Right lung (tissue), 10 donors: ENCODE measurements at places on chromosomes 7 and 10.

GRCh38 chr7:113010377-113010776, 76.2 kb downstream of the GPR85 start:
- no peak for DNase-seq

- no peak for DNase-seq
Observed at GRCh38 chr7:113892818-113893217, 26.0 kb downstream of the PPP1R3A start.

DNA sequence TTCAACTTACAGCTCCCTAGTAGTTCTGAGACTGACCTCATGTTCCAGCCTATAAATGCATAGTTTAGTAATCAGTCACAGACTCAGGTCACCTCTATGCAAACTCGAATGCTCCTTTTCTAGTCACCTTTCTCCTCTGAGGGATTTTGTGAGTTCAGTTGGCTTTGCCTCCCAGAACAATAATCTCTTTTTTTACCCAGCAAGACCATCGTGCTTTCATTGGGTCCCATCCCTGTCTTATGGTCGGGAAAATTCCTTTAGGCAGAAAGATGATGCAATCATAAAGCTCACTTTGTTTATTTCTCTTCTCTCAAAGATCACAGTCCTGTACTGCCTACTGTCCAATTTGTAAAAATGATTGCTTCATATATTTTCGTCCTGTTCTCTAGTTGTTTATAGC, 38.4 kb downstream of the TWIST1 start:
- no peak for DNase-seq

- DNase-seq, result no peak
Observed at GRCh38 chr7:2608921-2609411, 22.8 kb upstream of the TTYH3 start.

- no peak for DNase-seq
Observed at GRCh38 chr7:159012353-159013069, 132.2 kb downstream of the VIPR2 start.

DNA sequence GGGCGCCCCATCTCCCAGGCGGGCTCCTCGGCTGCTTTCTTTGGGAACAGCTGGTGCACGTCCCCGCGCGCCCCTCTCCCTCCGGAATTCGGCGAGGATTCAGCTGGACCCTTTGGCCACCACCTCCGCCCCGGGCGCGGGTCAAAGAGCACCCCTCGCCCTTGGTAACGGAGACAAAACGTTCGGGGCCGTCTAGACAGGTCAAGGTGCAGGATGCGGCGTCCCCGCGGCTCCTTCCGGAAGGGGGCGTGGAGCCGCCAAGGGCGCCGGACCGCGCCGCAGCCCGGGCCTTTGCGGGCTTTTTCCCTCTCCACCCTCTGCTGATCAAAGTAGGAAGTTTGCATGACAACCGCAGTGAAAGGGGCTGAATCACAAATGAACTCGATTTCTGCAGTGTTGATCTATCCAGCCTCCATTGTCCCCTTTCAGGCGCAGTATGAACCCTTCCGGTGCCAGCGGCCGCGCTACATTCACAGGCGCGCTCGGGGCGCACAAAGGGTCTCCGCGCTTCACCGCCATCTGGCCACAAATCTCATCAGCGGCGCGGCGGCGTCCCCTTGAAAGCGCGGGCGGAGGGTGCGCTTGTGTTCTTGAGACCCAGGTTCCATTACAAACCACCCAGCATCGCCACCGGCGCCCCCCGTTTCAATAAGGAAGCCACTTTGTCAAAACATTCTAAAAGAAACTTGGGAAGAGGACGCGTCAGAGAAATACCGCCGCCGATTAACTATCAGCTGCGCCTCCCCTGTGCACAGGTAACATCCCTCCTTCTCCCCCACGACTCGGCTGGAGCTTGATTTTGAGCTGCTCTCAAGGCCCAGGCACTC, 36.4 kb downstream of the CNPY1 start:
- DNase-seq, result no peak

DNA sequence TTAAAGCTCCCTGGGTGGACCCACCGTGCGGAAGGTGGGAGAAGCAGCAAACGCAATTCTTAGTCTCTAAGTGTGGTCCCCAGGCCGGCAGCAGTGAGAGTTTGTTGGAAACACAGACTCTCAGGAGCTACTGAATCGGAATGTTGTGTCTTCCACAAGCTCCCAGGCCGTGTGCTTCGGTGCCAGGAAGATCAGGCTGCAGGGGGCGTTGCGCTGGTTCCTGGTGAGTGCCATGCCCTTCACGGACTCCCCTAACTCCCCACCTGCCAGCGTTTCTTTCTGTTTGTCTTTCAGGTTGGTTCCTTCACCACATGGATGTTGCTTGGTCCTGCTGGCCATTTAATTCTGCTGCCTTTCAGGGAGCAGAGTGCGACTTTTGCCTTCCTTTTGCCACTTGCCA, 91.2 kb upstream of the PITRM1 start:
- no peak for DNase-seq

DNA sequence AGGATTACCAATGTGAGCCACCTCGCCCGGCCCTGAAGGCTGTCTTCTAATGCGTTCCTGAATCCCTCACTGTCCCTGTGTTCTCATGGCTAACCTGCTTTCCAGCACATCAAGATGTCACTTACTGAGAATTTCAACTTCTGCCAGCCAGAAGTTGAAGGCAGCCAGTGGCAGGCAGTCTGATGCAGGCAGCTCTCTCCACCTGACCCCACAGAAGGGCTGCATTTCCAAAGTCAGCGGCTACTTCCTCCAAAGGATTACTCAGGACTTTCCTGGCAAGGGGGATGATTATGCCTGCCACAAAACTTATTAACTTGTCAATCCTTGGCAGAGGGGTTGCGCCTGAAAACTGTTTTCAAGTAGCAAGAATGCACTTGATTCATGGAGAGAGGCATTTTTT, 1219.4 kb downstream of the TYW1 start:
- DNase-seq, result no peak

- DNase-seq, result no peak
Observed at GRCh38 chr7:23895666-23896096, 185.7 kb downstream of the STK31 start.

- no peak for DNase-seq
Observed at GRCh38 chr7:126843336-126843735, 409.4 kb downstream of the GRM8 start.

- no peak for DNase-seq
Observed at GRCh38 chr10:17394854-17395253, 59.5 kb downstream of the ST8SIA6 start.

DNA sequence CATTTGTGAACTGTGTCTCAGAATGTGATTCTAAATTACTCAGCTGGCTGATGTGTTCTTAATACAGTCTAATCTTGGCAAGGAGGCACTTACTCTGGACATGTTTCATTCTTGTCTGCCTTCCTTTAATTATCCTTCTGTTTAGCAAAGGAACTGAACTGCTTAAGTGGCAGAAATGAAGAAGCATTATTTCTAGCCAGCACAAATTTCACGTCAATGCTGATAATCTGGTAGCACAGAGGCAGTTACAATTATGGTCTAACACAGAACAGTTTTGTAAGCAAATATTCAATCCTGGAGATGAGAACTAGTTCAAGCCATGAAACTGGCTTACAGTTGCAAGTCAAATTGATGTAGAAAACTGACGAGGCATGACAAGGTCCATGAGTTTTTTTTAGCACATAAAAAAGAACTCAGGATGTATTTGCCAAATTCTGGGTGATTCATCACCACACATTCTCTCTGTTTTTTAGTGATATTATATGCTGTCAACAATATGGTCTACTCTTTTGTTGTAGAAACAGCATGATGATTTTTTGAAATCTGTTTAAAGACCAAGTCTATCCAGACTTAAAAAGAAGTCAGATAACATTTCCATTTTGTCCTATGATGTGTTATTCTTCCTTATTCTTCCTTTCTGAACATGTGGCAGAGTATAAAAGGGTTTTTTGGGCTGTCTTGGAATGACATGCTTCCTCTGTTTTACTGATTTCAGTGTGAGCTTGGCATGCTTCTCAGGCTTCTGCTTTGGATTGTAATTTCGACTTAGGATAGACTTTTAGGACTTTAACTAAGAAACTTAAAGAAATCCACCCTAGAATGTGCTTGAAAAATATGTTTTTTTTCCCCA, 154.8 kb downstream of the DNAJB9 start:
- DNase-seq, result peak; percentile 36

DNA sequence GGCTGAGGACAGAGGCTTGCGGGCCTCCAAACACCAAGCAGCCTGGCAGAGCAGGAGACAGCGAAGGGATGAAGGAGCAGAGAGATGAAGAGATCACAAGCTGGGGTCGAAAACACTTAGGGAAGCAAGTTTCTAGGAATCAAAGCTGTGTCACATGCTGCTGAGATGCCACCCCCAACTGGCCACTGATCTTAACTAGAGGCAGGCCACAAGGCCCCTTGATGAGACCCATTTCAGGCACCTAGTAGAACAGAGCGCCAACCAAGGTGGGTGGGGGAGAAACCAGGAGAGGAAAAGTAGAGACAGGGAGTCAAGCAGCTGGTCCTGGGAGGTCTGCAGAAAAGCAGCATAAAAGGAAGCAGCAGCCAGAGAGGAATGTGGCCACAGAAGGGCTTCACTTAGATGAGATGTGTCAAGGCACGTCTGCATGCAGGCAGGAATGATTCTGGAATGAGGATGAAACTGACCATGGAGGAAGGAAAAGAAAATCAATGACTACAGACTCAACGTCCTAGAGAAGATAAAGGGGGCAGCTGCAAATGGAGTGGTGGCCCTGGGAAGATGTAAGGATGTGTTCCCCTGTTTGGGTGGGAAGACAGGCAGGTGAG, 85.0 kb upstream of the DDC start:
- DNase-seq, result no peak

DNA sequence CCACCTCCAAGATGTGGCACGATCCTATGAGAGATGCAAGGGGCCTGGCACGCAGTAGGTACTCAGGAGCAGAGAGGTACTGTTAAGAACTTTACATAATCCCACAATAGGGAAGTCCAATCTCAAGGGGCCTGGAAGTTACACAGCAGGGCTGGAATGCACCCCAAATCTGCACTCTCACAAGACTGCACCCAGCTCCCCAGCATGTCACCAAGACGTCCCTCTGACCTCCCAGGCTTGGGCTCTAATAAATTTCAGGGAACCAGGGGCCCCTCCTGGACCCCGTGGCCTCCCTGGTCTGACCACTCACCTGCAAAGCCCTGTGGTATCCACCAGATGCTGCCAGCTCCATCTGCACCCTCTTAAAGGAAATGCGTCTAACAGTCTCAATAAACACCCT, 94.9 kb downstream of the OAT start:
- no peak for DNase-seq

- DNase-seq, result no peak
Observed at GRCh38 chr7:28706584-28706983, 251.5 kb downstream of the TRIL start.

GRCh38 chr10:24418532-24418931, 209.6 kb downstream of the KIAA1217 start:
- no peak for DNase-seq

- DNase-seq, result no peak
Observed at GRCh38 chr7:101330011-101330484, 8.4 kb upstream of the IFT22 start.

DNA sequence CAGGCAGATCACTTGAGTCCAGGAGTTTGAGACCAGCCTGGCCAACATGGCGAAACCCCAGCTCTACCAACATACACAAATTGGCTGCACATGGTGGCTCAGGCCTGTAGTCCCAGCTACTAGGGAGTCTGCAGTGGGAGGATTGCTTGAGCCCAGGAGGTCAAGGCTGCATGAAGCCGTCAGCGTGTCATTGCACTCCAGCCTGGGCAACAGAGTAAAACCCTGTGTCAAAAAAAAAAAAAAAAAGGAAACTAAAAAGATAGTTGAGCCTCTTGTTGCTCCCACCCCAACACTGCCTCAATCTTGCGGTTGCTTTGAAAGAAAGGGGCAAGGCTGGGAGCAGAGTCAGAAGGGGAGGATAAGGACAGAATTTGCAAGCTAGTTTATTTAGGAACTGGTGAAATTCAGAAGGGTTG, 69.9 kb downstream of the SYPL1 start:
- DNase-seq, result no peak
